ENCODE measurements at places on chromosomes 6 and 20.

- no peak for DNase-seq
Measured at GRCh38 chr6:13119549-13119948, 208.8 kb downstream of the TBC1D7 start.

DNA sequence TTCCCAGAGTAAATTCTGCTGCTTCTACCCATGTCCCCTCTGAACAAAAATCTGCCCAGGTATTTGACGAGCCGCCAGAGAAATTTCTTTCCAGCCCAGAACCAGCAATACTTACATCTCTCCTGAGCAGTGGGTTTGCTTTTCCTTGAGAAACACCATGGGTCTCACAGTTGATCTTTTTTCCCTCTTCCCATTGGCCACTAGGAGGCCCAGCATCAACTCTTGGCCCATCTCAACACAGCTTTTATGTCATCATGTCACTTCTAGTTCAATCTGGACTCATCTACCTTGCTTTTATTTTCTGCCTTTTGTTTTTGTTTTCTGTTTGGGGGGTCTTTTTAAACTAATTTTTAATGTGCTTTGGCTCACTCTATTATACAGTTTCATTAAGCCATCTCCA is 18.8 kb downstream of the MAFB start:
- no peak for DNase-seq

DNA sequence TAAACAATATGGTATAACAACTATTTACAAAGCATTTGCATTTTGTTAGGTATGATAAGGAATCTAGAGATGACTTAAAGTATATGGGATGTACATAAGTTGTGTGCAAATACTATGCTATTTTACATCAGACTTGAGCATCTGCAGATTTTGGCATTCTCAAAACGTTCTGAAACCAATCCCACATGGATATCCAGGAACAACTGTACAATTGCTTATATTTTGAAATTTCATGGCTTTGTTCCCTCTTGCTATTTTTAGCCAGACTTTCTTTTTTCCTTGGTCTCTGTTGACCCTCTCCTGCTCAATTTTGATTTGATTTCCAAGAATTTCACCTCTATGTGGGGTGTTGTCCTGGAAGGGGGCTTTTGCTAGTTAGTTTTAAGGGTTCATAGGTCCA is 32.9 kb upstream of the UST start:
- no peak for DNase-seq

DNA sequence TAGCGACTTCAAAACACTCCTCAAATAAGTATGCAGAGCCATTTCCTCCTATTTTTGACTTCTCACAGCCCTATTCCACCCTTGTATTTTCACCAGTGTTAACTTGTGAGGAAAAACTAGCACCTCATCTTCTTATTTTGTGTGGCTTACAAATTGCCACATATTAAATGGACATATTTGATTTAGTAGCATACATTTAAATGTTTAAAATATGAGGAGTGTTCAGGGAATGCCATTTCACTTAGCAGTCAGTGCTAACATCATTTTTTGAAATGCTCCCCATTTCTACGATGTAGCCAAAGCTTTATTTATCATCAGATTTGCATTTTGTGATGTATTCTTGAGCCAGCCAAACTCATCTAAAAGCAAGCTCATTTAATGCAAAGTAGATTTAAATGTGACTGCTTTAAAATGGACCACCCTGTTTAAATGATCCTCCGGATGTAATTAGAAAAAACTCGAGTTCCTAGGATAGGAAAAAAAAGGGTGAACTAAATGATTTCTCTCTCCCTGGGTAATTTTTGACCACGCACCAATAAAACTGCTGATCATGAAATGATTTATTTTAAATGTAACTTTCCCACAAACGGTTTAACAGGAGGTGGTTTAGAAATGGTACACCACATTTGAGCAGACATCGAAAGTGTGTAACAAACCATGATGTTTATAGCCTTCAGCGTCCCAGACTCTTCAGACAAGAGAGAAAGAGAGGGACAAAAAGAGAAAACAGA is 172.6 kb downstream of the CD83 start:
- DNase-seq = no peak

DNA sequence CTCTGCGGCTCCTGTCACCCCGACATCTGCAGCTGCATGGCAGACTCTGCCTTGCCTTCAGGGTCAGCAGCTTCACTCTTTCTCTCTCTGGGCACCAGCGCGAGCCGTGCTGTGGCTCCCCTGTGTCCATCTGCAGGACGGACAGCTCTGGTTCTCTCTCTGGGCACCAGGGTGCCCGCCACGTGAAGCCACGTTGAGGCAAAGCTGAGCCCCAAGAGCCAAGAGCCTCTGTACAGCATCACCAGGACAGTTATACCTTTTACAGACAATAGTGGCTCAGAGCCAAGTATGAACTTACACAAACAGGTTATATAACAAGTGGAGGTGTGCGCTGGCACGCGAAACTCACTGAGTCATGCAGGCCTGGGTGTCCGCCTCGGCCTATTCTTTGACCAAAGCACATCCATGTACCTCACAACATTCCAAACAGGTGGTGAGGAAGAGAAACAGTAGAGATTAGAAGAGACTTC is 50.8 kb downstream of the FAM50B start:
- no peak for DNase-seq

GRCh38 chr6:40409716-40410397 is 177.3 kb downstream of the LRFN2 start:
- DNase-seq = no peak

DNA sequence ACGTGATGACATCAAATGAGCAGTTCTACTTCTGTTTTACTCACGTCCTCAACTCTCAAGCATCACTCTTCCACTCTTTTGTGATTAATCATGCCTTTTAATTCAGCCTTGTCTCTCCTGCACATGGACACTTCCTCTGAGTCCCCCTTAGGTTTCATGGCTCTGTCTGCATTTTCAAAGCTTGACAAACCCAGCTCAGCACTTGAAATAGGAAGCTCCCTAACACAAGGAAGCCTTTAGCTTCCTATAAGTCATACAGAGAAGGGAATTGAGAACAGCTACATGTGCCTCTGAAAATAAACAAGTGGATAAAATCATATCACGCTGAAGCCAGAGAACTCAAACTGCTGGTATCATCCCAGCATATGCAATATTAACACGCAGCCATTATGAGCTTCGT is 21.2 kb downstream of the KIF16B start:
- peak; percentile 13 for DNase-seq

GRCh38 chr6:47093169-47093568 is 51.0 kb upstream of the ADGRF1 start:
- no peak for DNase-seq

- no peak for DNase-seq
Measured at GRCh38 chr6:16292432-16292831, 54.0 kb downstream of the GMPR start.

DNA sequence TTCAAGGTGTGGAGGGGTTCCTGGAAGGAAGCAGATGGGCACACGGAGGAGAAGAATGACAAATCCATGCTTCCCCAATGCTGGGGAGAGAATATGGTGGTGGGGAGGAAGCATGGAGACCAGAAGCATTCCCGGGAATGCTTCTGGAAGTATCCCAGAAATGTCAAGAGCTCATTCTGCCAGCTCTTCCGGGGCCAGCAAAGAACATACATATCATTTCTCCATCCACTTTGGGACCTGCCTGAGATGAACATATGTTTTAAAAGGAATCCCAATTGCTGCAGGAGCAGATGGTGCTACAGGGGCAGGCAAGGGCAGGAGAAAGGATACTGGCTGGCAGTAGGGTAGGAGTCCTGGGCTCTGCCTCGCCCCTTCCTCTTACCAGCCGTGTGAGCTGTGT is 37.9 kb upstream of the CCDC167 start:
- no peak for DNase-seq

GRCh38 chr6:97978855-97979271 is 695.8 kb upstream of the MMS22L start:
- DNase-seq = no peak

GRCh38 chr20:24766826-24767622 is 182.0 kb upstream of the CST7 start:
- no peak for DNase-seq

- DNase-seq = no peak
Measured at GRCh38 chr6:147137986-147138385, 66.2 kb upstream of the STXBP5 start.

GRCh38 chr6:43311666-43312065 is 3.0 kb upstream of the CRIP3 start:
- no peak for DNase-seq

DNA sequence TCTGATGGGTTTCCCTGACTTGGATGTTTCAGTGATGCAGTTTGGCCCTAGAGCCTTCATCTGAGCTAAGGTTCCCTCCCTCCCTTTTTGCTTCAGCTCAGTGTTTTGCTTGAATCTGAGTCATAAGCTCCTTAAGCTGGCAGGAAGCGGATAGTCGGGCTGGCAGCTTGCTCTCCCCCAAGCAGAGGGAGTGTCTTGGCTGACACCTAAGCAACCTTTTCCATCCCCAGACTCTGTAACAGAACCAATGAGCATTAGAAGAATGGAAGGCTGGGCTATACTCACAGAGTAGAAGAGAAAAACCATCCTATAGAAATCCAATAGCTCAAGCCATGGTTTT is 98.3 kb downstream of the HAO1 start:
- DNase-seq = peak; percentile 83

DNA sequence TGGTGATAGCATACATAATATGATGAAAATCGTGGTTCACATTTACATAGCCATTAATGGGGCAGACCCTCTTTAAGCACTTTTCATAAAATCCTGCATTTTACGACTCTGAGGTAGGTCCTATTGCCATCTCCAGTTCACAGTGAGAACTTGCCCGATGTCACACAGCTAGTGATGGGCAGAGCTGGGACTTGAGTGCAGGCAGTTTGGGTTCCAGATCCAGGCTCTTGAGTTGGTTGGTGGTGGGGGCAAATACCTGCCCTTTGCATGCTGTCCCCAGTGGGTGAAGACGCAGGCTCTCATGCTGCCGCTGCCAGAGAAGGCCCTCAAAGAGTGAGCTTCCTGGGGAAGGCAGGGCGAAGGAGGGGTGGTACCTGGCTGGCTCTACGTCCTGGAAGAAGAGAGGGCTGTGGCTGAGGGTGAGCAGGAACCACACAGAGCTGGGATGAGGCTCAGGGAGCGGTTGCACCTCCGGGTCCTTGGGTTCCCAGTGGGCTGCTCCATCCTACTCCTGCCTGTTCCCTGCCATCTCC is 6.1 kb upstream of the BAK1 start:
- no peak for DNase-seq

DNA sequence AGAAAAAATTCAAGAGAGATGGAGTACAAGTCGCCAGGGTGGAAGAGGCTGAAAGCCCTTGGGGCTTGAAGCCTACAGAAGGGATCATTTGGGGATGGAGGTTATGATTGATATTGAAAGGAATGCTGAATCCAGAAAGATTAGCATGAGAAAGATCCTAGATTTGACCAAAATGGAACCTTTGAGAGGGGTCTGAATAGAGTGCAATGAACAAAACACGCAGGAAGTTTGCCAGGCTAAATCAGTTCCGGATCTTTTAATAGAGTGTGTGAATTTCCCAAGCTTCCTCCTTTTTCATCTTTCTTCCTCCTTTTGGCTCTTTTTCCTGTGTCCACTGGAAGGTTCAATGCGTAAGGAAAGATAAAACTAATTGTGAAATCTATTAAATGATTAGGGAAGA is 15.3 kb downstream of the IPCEF1 start:
- DNase-seq = no peak

- DNase-seq = no peak
Measured at GRCh38 chr6:63267046-63267445, 52.7 kb downstream of the LGSN start.

DNA sequence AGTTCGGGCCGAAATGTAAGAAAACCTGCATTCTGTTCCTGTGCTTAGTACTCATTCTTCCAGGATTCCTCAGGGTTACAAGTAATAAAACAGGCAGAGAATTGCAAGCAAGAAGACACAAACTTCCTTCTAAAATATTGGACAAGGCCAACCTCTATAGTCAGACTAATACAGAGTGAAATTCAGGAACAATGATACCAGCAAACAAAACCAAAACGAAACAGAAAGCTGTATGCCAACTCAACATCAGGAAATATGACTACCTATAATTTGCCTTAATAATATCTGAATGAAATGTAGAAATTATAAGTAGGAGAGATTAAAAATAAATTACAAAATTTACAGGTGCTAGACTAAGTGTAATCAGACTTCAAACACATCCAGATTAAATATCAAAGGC is 238.8 kb downstream of the HIVEP2 start:
- DNase-seq = no peak

DNA sequence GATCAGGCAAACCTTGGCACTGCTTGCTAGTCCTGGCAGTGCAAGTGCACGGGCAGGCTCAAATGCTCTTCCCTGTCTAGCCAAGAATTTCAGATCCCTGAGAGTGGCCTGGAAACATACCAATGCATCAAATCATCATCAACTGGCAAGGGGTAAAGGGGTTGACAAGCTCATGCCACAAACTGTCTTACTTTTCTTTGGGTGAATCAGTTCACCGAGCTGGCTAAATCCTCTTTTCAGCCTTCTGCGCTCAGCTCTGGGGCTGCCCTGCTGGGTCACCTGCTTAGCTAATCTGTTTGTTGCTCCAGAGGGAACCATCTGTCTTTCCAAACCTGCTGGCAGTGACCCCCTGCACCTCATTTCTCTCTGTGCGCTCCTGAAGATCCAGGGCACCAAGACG is 59.5 kb downstream of the LYRM4 start:
- DNase-seq = no peak

- peak; percentile 99 for DNase-seq
Measured at GRCh38 chr6:44012078-44012493, 115.2 kb downstream of the MRPL14 start.

DNA sequence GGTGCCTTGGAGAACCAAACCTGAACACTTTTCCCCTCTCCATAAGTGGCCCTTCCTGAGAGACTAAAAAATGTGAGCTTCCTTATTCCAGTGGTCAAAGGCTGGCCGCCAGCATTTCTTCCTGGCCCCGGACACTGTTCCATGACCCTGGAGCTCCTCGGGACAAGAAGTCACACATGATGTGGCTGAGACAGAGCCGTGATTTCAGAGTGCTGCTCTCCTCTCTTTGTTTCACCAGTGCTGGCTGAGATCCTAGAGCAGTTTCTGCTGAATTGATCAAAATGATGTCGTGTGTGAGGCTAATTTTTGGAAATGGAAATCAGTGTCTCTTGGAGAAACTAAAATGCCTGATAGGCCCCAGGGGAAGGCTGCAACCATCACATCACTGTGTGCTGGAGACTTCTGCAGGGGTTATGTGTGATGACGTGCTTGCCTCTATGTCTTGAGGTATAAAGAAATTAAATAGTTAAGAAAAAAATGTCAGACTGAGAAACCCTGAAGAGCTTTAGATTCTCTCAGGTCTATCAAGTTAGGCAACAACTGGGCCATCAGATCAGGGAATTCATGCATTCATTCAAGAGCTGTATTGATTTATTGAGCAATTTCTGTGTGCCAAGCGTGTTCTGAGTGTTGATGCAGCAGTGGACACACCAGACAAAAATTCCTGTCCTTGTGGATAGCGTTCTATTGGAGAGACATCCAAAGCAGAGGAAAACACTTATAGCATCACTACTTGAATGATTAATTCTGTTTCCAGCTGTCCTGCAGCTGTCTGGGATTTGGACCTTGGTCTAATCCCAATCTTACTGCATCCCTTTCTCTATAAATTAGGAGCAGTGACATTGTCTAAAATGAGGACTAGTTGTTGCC is 72.7 kb upstream of the CCN6 start:
- DNase-seq = no peak

GRCh38 chr6:147852772-147853171 is 344.3 kb downstream of the SAMD5 start:
- peak; percentile 20 for DNase-seq
